ENCODE measurements at places on chromosomes 3 and 15.

DNA sequence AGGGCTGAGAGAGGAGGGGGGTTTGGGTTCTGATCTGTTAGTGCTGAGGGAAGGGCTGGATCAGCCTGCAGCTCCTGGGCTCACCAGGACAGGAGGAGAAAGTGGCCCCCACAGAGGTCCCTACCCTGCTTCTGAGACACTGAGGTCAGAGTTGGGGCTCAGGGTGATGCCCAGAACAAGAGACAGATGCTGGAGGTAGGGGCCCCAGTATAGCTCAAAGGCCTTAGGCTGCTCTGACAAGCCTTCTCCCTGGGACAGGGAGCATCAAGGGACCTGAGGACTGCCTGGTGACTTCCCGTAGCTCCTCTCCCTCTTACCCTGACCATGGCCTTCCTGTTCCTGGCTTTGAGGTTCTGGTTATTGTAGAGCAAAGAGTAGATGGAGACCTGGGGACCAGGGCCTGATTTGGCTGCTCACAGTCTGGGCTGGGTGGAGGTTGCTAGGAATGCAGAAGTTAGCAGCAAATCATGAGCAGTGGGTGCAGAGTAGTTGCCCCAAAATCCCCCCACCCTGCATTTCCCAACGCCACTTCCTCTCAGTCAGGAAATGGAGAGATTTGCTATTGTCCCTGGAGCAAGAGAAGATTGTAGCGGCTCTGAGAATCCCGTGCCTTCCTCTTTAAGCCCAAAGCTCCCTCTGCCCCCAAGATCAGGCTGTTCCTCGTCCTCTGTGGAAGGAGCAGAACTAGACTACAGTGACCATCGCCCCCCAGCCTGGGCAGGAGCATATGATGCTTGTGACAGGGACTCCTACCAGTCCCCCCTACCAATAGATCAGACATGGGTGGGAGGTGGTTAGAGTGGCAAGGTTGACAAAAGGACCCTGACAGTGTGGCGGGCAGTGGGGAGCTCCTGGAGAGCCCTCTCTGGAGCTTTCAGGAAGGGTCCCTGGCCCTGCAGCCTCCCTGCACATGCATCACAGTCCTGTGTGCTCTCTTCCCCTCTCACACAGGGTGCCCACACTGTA, 47.4 kb upstream of the SEC22A start:
- no peak for DNase-seq

- DNase-seq = no peak
Observed at GRCh38 chr15:88636050-88636449, 2.8 kb upstream of the ISG20 start.

DNA sequence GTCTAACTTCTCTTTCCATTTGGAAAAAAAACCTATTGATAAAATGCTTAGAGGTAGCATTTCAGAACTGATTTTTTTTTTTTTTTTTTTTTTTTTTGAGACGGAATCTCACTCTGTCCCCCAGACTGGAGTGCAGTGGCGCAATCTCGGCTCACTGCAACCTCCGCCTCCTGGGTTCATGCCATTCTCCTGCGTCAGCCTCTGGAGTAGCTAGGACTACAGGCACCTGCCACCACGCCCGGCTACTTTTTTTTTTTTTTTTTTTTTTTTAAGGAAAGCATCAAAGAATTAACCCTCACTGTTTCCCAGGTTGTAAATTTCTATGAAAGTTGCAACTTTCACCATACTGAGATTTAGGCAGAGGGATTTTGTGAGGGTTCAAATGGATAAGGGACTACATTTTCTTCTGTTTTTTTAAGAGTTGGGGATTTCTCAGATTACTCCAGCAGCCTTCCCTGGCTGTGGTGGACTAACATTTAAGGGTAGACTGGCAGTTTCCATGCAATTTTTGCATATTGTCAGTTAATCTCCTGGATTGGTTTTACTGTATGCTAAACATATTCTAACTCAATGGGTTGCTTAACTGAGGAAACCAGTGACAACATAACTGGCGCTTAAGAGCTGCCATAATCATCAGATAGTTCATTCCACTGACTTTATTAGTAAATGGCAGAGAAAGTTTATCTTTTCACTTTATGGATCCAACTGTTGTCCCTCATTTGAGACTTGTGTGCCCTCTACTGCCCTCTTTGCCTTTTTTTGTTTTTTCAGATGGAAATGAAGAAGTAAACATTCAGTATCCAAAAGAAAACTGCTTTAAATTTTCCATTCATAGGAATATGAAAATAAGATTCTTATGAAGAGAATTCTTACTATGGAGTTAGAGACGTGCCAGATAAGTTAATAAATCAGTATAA, 93.7 kb downstream of the NPTN start:
- no peak for DNase-seq

GRCh38 chr15:43134157-43134635, 810 bp downstream of the TMEM62 start:
- DNase-seq = no peak

DNA sequence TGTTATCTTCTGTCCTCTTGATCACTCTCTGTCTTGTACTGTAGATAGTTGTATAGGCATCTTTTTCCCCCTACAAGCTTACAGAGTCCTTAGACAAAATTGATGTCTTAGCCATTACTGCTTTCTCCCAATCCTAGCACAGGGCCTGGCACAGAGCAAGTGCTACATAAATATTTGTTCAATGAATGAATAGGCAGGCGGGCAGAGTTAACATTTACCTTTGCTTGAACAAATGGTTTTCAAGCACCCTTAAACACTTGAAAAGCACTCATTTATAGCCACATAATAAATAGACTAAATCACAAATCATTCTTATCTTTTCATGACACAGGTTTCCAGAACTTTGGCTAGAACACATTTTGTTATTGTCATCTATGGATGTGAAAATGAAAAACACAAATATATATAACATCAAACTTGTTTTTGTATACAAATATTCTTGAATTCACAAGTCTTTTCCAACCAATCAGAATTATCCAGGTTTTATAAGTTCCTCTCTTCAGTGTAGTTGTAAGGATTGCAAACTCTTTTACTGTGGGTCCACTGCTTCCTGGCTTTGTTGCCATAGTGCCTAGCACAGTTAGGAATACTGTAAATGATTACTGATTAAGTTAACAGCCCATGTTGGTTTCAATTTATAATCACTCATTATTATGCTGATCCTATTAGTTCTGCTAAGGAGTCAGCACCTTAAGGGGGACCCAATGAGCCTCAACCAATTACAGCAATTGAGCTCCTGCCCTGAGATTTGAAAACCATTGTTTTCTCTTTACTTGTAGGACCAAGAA, 61.9 kb downstream of the ISL2 start:
- no peak for DNase-seq

- DNase-seq = no peak
Observed at GRCh38 chr3:69273896-69274295, 112.0 kb downstream of the FRMD4B start.

- DNase-seq = no peak
Observed at GRCh38 chr15:69661446-69661845, 208.8 kb downstream of the RPLP1 start.

- no peak for DNase-seq
Observed at GRCh38 chr15:83980637-83981036, 254.9 kb upstream of the GOLGA6L4 start.

DNA sequence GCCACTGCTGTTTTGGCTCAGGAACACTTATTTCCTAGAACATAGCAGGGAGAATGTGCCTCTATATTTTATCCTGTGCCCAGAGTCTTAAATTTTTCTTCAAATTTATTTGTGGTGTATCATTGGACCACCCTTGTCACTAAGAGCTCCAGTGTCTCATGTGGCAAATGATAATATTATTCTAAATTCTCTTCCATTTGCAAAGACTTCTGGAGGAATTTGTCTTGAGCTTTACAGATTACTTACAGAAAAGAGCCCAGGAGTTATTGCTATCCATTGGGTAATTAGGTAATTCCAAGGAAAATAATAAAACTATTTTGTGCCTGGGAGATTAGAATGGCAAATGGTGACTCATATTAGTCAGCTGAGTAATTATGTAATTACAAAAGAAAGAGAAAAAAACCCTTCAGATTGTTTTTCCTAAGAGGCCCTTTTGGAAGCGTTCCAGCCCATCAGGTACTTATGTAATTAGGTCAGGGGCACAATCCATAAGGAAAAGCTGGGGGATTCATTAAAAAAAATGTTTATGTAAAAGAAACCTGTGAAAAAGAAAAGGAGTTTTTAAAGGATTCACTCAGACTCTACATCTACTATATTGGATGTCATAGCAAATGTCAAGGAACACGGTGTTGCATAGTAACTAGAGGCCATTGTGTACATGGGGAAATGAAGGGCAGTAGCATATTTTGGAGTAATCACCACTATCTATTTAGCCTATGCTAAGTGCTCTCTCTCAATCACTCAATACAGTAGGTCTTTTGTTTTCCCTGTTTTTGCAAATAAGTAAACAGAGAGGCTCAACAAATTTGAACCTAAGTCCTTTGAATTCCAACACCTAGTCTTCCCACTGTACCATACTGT, 380.9 kb upstream of the RARB start:
- no peak for DNase-seq
